Stimulated activated CD4-positive, alpha-beta T cell treated with anti-CD3 and anti-CD28 coated beads, Interleukin-1b, Interleukin-23, amount 100 ng/mL, for 1 hour (primary cell): ENCODE measurements at places on chromosomes 1 and 21.

GRCh38 chr1:192066202-192066601 is 92.1 kb upstream of the RGS18 start:
- no peak for DNase-seq

DNA sequence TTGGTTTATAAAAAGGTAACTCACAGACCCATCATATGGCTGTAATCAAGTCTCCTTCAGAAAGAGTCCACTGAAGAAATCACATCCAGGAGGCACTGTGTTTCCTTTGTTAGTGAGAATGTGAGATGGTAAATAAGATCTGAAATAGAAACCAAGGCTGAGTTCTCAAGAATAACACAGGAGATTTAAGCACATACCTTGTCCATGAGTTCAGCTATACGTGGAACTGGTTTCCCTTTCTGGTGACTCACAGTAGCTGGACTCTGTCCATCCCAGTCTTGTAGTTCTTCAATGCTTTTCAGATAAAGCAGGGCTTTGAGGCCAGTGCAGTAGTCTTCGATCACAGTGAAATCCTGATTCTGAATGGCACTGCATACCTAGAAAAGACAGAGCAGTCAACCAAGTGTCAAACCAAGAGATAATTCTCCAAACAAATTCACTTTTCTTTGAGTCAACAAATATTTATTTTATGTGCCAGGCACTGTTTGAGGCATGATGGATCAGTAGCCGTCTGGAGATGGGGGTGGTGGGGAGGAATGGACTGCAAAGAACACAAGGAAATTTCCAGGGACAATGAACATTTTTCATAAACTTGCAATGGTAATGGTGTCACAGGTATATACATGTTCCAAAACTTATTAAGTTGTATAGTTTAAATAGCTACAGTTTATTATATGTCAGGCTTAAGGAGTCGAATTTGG is 471.4 kb downstream of the PTBP2 start:
- no peak for DNase-seq

GRCh38 chr1:156496211-156496761 is 4.3 kb downstream of the MEF2D start:
- no peak for DNase-seq

DNA sequence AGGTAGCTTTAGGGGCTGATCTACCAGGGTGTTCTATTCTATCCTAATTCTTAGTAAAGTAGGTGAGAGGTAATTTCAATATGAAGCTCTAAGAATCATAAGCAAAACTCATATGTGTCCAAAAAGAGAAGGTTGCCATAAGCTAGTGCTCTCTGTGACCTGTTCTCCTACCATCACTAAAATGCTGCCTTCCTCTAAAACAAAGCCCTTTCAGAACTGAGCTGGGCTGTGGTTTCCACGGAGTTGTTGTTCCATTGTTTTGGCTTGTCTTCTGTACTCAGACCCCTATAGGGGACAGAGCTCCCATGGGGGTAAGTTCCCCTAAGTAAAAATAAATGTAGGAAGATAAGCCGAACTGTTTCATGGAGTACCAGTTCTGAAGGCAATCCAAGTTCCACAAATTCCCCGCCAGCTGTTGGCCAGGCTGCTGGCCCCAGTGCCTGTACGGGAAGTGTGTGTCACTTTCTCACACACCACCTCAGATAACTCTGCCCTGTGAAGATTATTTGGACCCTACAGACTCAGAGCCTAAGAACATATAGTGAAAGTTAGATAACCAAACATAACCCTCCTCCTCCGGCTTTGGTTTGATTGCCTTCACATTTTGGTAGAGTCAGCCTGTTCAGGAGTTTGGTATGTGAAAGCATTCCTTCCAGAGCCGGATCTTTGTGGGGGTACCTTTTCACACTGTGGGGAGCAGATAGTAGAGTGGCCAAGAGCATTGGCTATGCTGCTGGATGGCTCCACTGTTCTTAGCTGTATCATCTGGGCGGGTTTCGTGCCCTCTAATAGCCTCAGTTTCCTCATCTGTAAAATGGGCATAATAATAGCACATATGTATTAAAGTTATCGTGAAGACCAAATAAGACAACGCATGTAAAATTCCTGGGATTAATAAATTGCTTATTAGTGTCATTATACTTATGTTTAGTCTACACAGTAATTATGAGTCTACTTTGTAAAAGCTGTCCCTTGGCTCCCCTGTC is 10.8 kb downstream of the DPT start:
- no peak for DNase-seq

DNA sequence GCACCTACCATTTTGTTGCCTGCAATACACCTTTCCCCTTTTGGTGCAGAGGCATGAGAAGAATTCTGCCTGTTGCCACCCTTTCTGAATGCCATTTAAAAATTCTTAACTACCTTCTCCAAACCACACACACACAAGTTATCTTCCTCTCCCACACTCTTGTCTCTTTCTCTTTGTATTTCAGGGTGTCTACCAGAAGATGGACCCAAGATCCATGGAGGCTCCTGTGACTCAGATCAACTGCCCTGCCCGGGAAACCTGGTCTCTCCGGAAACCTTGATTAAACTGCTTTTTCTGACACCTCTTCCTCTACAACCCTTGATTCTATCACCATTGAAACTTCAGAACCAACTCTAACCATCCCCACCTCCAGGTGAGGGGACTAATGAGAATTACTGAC is 2.4 kb upstream of the TARS2 start:
- no peak for DNase-seq

DNA sequence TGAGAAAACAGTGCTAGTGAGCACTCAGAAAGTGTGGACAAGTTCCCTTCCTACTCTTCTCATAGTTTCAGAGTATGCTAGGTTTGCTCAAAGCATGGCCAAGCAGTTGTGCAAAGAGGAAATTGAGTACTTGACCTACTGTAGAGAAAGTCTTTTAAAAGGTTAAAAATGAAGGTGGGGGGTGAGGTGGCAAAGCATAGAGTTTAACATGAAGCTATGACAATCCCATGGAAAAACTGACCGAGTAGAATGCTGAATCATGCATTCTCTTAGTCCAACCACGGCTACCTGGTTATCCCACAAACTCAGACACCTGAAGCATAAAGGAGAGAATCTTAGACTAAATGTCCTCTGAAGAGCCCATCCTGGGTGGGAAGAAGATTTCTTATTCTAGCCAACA is 79.9 kb downstream of the PTPN14 start:
- DNase-seq: no peak

GRCh38 chr1:49306507-49307070 is 529.9 kb upstream of the BEND5 start:
- DNase-seq: no peak

- DNase-seq: no peak
Observed at GRCh38 chr1:145983960-145984830, 12.2 kb downstream of the TXNIP start.

GRCh38 chr1:148318904-148319242 is 164.2 kb downstream of the PPIAL4G start:
- DNase-seq: no peak

- no peak for DNase-seq
Observed at GRCh38 chr1:101235216-101235695, 1.6 kb upstream of the S1PR1 start.
